ENCODE measurements at places on chromosomes 2 and 18.

GRCh38 chr2:52402128-52402527 is 1365.5 kb upstream of the CHAC2 start:
- DNase-seq, result no peak

GRCh38 chr2:42764096-42764495 is at the start of gene OXER1:
Gene OXER1 (minus strand): TSS chr2:42764135. CDS start chr2:42764062, 73 bp downstream.
- DNase-seq, result peak; percentile 37

GRCh38 chr2:152740743-152741328 is 22.4 kb downstream of the ARL6IP6 start:
- DNase-seq, result no peak

GRCh38 chr2:107133412-107133811 is 247.4 kb upstream of the ST6GAL2 start:
- no peak for DNase-seq

DNA sequence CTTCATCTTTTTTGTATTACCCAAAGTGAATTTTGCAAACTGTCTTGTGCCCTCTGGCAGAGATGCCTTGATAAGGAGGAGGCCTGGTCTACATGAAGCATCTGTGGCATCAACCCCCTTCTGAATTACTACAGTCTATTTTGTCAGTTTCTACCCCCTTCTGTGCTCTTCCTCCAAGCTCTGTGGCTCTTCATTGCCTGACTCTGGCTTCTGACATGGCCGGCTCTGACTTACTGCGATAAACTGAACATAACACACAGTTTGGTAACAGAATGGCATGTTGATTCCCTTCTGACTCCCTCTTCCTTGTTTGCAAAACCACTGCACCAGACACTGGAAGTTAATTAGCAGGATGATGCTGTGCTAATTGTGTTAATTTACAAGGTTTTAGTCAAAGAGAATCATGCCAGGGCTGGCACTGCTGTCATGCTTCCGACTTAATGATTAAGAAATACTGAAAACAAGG is 122.5 kb downstream of the FIGN start:
- DNase-seq, result no peak

GRCh38 chr2:232874677-232875223 is 4.7 kb downstream of the SNORC start:
- DNase-seq, result no peak

DNA sequence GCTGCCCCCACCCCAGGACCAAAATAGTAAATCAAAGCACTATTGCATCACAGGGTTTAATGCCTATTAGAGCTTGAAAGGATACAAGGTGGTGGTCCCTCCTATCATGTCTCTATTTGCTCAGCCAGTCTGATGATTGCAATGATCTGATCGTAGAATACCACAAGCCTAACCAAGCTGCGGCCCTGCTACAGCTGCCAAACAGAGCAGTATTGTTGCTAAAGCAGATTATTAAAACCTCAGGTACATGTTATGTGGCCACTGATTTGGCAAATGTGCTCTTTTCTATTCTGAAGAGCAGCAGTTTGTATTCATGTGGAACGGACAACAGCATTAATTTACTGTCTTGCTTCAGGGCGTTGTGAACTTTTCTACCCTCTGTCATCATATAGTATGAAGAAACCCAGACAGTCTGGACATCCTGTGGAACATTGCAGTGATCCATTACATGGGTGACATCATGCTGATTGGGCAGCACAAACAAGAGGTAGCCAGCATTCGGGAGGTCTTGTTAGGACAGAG is 8.4 kb upstream of the VAPA start:
- no peak for DNase-seq

DNA sequence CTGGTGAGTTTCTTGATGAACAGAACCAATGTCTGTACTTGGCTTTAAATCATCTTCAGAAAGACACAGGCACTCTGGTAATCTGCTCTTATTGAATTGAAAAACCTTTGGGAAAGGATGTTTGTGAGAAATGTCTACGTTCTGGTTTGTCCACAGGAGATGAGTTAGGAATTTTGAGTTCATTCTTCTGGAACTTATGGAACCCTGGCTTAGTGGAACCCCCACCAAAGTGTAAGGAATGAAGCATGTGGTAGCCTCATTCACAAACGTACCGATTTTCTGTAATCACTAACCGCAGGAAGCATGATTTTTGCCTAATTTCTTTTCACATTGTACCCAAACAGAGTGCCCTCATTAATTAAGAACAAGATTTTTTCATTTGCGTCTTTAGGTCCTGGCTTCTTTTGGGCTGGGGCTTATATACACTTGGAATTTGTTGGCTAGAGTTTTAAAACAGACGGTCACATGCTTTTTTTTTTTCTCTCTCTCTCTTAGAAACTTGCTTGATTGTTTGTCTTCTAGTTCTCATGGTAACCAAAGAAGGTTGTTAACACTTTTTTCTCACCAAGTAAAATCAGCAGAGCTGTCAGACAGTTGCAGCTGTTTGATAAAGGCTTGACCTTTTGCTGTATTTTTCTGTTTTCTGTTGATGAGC is 314.1 kb upstream of the THUMPD2 start:
- no peak for DNase-seq

DNA sequence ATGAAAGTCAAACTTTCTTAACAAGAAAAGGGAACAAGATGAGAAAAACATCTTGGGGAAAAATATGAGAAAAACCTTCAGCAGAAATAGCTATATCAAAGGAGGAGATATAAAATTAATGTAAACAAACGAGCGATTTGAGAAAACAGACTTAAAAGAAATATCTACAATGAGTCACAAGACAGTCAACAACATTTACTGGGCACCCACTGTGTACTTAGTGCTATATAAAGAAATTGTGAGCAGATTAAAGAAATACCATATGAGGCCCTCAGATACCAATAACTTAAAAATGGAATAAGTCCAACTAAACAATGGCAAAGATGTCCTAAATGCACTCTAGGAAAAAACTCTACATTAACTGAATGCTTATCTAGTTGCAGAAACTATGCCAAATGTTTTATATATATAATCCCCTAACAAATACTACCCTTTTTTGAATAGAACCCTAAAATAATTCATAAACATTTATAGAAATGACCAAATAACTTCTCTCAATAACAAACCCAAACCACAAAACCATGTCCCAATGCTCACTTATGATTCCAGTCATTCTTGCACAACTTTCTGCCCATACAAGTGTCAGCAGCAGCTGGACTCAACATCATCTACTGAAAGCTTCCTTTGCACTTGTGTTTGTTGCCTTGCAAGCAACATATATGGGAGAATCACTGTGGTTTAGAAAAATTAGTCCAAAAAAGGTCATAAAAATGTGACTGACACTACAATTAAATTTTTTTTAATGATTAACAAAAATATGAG is 83.5 kb downstream of the COBLL1 start:
- no peak for DNase-seq

DNA sequence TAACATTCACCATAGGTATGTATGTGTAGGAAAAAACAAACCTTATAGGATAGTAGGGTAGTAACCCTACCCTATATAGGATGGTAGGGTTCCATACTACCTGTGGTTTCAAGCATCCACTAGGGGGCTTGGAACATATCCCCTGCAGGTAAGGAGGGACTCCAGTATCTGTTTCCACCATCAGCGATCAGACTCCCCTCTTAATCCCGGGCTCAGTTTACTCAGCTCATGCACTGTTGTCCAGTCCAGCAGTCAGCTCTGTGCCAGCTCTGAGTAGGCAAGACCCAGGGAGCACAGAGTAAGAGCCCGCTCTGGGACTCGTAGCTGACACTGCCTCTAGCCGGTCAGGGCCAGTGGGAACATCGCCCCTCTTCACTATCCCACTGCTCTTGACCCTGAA is 61.7 kb downstream of the MEX3C start:
- DNase-seq, result no peak

DNA sequence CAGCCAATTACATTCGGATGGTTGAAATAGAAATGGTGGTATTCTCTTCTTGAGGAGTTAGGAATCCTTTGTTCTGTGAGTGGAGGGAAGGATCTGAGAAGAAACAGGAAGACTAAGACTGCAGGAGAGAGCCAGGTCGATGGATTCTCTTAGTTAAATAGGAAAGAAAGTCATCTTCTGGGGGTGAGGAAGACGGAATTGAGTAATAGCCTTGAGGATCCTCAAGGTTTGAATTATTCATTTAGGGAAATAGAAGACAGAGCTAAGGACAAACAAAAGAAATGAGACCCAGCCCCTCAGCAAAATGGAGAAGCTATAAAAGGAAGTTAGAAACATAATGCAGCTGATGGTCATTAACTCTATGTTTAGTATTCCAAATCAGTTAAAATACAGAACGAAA is 1.8 kb downstream of the LAPTM4A start:
- DNase-seq, result no peak

DNA sequence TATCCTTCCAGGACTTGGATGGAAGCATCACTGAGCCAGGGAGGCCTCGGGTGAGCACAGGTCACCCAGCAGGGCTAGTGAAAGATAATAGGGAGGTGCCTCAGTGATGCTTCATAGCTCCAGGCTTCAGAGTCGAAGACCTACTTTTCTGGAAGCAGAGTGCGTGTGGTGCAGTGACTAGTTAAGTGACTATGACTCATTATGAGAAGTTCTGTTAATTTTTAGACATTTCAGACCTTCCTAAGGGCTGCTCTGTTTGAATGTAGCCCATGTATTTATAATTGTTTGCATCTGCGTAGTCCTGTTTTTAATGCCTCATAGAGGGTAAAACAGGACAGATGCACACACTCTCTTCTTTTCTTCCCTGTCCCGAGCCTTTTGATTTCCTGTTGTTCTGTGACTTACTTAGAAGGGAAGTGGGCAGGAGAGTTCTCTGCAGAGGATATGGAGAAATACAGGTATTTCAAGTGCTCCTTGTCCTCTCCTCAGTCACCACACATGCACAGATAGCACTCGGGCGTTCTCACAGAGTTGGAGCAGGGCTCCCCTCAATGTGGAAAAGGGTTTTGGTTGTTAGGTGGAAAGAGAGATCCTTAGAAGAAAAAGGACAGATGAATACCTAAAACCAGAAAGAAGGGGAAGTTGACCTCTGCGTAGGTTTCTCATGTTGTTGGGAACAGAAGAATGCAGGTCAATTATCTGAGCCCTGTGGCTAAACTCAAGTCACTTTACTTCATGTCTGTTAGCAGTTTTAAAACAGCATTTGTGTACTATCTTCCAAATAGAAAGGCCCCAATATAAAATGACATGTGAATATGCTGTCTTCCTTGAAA is 34.7 kb downstream of the RALB start:
- no peak for DNase-seq

DNA sequence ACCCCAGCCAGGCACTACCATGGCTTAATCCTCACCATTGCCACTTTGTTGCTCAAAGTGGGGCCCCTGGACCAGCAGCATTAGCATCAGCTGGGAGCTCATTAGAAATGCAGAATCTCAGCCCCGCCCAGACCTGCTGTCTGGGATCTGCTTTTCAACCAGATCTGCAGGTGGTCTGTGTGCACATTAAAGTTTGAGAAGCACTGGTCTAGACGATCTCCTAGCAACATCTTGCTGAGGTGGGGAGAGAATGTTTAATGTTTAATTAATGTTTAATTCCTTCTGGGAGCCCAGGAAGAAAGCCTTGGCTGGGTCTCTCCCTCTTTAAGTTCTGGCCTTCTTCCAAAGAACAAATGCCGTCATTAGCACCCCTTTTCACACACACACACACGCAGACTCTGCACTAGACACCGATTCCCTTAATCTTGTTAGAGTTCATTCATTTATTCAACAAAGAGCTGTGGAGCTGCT is 53.7 kb downstream of the EDAR start:
- DNase-seq, result no peak

DNA sequence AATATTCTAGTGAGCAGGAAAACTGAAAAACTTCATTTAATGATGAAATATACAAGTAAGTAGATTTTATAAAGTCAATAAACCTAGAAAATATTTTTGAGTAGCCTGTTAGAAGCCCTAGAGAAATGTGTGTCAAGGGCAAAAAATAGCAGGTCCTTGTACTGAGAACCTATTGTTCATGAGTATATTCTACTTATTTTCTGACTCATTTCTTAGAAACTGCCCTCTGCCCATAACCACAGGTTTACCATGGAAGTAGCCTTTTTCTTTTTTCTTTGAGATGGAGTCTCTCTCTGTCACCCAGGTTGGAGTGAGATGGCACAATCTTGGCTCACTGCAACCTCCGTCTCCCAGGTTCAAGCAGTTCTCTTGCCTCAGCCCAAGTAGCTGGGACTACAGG is 19.4 kb upstream of the SELENOI start:
- no peak for DNase-seq

- no peak for DNase-seq
Observed at GRCh38 chr2:238369591-238370040, 49.3 kb downstream of the TRAF3IP1 start.

DNA sequence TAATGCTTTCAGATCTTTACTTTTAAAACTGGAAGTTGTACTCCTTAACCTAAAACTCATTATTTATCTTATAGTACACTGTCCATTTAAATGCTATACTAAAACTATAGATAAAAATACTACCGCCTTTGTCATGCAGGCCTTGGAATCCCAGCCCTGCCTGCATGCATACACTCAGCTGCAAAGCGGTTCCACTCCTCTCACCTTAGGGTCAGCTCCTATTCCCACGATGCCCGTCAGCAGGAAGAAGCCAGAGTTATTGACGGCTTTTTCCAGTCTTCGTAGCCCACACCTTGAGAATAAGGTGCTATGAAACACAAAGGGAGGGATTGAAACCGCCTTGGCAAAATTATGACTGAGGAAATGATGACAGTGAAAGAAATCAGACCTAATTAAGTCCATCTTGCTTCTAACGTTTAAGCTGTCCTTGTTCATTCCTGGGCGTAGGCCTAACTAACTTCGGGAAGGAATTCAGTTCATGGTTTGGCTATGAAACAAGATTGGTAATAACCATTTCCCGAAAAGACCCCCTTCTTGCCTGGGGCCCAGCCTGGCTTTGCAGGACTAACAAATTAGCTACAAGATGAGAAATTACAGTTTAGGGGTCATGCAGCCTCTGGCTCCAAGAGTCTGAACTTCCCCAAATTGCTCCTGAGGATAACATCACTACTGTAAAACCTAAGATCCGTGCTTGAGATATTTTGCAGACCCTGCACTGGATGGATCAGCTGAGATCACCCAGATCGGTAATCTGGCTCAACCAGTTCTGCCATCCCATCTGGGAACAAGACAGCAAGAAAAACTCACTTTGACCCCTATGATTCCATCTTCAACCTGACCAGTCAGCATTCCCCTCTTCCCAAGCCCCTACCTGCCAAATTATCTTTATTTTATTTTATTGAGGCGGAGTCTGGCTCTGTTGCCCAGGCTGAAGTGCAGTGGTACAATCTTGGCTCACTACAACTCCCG is 17.1 kb downstream of the EPB41L5 start:
- no peak for DNase-seq

DNA sequence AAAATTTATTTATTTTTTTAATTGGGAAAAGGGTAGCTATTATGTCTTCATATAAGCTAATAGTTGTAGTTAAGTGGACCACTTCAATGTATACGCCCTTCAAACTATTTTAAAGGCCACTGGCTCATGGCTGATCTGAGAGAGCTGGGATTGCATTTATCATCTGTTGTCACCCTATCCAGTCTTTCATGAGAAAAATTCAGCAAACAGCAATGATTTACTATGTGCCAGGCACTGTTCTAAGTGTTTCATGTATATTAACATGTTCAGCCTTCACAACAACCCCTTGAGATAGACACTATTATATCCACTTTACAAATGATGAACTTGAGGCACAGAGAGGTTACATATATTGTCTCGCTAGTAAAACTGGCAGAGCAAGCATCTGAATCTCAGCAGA is 66.1 kb upstream of the ZNF397 start:
- no peak for DNase-seq

Measured in femur (tissue), 1 donor.